ENCODE measurements at places on chromosomes 7 and 10.
A peak's percentile ranks its signal among the peaks of the same experiment; 100 is the strongest.

- no peak for DNase-seq
Observed at GRCh38 chr10:129912166-129912917, 51.7 kb downstream of the EBF3 start.

GRCh38 chr10:30688456-30688855 is 58.9 kb upstream of the LYZL2 start:
- no peak for DNase-seq

DNA sequence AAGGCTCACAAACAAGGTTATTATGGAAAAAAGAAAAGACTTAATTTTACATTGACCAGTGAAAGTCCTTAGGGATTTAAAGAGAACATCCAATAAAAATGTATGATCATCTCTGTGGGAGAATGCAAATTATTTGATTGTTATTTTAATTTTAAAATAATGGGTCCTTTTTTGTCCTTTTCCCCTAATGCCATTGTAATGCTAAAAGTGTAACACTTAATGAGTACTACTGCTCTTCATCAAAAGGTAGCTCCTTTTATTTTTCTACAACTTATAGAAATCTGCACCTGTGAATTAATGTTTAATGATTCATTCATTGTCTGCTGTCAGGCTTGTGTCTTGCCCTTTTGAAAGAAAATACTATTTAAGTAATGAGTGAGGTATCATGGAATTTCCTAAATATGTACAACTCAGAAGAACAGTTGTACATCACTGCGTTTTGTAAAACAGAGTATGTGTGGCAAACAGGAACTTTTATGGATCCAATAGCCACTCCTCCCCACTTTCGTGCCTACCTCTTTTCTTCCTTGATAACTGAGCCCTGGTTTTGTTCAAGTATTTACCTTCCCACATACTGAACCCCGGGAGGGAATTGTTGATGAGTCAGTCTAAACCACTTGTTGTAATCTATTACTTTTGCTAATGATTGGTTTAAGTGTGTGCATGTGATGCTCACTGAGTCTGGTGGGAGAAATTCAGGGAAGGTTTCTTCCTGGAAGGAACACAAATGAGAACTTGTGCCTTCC is 19.9 kb upstream of the TRUB1 start:
- DNase-seq, result no peak

DNA sequence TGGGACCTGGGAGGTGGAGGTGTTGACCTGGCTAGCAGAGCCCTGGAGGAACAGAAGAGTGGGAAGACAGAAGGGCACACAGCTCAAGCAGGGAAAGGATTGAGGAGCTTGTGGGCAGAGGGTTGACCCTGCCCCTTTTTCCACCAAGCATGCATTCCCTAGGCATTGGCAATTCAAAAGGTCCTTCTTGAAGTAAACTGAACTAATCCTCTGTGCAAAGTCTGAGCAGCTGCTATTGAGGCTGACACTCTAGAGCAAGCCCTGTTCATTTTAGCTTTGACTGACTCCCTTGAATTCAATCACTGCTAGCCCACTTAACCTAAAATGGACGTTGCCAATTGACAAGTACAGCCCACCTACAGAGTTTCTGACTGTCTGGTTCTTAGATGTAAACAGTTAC is 116.5 kb upstream of the TNS3 start:
- DNase-seq, result no peak

DNA sequence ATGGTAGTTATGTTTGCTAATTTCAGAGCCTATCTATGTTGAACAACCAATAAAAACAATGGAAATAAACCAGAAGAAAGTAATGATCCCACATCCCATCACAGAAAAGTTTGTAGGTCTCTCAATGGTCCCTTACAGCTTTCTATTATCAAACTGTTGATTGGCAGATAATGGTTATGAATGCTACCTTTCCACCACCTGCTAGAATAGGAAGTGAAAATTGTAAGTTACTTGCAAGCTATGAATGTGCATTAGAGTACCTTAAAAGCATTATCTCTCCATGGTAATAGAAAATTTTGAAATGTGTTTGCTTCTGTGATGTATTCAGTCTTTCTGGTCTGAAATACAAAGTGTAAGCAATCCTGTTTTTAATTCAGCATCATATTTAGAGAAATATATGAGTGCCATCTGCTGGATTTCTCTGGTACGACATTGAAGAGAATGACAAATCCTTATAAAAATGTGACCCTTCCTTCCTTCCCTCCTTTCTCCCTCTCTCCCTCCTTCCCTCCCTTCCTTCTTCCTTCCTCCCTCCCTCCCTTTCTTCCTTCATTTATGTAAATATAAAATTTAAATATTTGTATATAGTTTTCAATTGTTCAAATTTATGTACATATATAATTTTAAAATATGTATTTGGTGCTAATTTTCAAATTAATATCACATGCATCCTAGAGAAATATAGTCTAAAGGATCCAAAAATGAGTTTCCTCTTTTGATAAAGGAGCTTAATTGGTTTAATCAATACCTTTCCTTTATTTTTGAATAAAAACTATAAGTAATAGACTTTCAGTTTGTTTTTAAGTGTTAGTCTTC is 41.4 kb upstream of the PNLIPRP3 start:
- DNase-seq, result peak; percentile 9

DNA sequence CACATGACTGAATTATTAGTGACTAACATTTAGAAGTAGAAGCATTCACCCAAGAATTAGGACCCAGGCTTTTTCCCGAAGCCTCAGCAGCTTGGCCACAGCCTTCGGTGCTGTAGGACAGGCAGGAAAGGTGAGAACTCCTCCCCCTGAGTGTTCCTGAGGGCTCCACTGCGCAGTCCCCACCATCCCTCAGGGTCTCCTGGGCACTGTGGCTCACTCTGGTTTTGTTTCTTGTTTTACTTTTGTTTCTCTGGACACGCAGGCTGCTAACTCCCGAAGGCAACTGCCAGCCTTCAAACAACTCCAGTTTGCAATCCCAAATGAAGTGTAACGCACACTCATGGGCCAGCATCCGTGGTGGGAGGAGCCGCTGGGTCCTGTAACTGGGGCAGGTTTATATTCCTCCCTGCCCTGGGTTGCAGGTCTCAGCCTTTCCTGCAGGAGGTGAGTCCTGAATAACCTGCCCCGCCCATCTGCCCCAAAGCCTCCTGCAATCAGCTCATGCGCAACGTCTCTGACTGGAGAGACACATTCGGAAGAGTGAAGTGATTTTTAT is 492.9 kb downstream of the PTPRN2 start:
- DNase-seq, result no peak

DNA sequence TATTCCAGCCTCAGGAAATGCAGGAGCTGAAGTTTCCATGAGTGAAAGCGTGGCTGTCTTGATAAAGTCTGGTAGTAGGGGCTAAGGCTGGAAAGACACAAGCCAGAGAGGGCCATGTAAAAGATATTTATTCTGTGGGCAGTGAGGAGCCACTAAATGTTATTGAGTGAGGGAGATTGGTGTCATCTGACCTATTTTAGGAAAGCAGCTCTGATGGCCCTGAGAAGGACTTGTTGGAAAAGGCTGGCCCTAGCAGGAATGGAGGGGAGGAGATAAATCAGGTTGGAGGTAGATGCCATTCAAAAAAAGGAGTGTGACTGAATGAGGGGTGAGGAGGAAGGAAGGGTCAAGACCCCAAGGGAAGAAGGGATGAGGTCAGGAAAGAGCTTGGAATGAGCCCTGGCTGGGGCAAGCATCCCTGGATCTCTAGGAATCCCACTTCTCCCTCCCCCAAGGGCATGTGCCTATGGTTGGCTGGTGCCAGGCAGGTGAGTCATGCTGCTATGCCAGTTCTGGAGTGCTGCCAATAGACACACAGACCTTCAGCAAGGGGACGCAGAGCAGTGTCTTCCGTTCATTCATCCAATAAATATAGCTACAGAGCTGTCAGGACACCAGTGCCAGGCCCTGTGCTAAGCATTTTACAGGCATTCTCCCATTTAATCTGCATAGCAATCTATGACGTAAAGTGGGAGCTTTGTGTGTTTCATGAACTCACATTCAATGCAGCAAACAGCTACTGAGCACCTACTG is 2.0 kb downstream of the ANKRD2 start:
- DNase-seq, result no peak
